ENCODE measurements at places on chromosomes 1 and 21. TPM values are rescaled to one million over a fixed set of nuclear protein-coding genes. Genes with fewer than 3 reads are reported as not detected.

NBPF6 gene
- total RNA-seq, result not detected

CTSE gene
- not detected for total RNA-seq

GJB4 gene
- not detected for total RNA-seq

REG4 gene
- total RNA-seq, result not detected

- no peak for DNase-seq
These were observed 27.7 kb downstream of the ERO1B start for GRCh38 chr1:236253918-236254637.

DNA sequence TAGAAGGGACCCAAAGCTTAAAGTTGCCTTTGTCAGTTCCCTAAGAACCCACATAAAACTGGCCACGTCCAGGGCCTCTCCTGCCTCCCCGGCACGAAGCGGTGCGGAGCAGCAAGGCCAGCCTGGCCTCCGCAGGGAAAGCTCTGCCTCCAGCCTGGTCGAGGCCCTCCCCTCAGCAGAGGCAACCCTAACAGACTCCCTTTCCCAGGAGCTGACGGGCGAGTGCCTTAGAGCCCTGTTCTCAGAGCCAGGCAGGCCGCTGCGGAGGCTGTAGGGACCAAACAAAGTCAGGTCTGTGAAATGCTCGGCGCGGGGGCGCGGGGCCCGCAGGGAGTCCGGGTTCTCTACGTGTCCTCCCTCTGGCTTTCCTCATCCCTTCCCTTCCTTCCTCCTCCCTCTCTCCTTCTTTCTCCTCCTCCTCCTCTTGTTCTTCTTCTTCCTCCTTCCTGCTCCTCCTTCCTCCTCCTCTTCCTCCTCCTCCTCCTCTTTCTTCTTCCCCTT is 40.7 kb downstream of the RIPK4 start:
- no peak for DNase-seq

GRCh38 chr1:8858888-8859706 is 19.4 kb downstream of the ENO1 start:
- DNase-seq, result no peak

- DNase-seq, result no peak
These were observed 28.3 kb upstream of the PCBP3 start for GRCh38 chr21:45615145-45615711.

GRCh38 chr1:31736675-31737074 is 27.5 kb downstream of the ADGRB2 start:
- no peak for DNase-seq

DNA sequence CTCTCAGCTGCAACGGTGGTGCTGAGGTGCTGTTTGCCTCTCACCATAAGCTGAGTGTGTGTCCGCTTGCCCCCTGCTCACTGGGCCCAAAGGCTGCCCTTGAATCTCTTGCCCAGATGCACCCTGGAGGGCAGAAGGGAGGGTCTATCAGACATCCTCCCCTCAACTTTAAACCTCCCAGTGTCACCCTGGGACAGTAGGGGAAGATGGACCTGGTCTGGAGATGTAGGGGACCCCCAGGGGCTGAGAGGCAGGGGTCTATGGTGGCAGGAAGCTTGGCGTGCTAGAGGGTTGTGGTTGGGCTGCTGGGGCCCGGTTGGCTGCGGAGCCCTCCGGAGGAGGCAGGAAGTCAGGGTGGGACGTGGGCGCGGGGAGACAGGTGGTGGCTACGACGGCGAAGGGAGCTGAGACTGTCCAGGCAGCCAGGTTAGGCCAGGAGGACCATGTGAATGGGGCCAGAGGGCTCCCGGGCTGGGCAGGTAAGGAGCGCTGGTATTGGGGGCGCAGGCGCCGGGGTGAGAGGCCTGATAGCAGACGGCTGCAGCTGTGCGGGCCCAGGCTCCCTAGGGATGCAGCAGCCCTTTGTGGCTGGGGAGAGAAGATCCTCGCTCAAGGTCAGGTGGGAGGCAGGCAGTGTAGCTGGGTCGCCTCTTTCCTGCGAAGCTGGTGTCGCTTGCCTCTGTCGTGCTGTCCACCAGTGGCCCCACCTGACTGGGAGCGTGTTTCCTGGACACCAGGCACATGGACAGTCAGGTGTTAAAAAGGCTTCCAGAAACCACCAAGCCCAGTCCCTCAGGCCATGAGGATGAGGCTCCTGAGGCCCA is at the start of gene LCK:
Gene LCK (plus strand): TSS at position 373 of the 824 bp plus-strand sequence. CDS start 23,065 bp downstream, outside the sequence.
- no peak for DNase-seq

DNA sequence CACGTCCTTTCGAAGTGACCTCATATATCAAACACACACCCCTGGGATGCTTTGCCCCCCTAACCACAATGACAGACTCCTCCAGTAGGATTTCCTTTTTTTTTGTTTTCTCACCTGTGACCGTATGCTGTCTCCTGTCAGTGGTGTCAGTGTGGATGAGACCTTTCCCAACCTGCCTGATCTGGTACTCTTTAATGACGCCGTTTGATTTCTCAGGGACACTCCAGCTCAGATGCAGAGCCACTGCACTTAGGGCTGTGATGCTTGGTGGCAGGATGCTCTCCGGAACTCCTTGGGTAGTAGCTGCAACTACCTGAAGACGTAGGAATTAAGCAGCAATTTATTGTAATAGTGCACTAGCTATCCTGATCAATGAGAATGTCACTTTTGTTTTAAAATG is 212.6 kb downstream of the KCTD3 start:
- no peak for DNase-seq

DNA sequence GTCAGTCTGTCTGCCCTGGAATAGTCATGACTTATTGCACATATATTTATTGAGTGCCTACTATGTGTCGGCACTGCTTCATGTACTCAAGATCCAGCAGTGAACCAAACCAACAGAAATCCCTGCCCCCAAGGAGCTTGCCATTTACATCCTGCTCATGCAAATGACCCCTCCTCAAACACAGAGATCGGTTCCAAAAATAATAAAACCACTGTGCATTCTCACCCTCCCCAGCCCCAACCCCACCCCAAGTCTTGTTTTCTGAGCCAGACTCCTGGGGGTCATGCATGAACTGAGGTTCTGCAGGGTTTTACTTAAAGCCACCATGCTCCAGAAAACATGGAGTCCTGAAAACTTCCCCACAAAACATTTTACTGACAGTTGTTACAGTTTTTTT is 61.9 kb downstream of the KIAA0040 start:
- no peak for DNase-seq

GRCh38 chr21:38798481-38798882 is 7.2 kb upstream of the ETS2 start:
- DNase-seq, result no peak

- DNase-seq, result no peak
These were observed 7.0 kb downstream of the LRRC3 start for GRCh38 chr21:44462086-44462833.

DNA sequence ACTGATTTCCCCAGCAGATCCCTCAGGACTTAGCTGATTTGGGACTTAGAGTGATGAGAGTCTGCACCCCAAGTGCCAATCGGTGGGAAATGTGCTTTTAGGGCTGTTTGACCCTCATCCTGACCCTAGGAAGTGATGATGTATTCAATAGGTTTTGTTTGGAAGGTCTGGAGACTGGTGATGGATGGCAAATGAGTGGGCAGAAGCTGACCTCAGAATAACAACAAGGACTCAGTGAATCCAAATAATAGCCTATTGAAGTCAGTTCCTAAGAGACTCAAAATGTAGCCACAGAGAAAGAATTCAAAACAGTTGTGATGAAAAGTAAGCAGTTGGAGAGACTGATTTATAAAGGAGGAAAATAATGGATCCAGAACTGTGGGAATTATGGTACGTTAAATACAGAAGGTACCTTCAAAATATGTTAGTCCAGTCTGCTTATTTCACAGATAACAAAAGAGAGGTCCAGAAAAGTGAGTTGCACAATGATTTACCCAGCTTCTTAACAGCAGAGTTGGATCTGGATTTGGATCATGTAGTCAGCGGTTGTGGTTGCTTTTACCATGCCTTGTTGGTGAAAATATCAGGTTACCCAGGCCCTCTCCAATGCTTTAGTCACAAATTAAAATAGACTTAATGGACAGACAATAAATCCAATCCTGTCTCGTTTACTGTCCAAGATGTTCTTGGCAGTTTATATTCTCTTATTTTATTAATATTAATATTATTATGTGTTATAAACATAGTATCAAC is 123.0 kb upstream of the PTBP2 start:
- DNase-seq, result no peak

DNA sequence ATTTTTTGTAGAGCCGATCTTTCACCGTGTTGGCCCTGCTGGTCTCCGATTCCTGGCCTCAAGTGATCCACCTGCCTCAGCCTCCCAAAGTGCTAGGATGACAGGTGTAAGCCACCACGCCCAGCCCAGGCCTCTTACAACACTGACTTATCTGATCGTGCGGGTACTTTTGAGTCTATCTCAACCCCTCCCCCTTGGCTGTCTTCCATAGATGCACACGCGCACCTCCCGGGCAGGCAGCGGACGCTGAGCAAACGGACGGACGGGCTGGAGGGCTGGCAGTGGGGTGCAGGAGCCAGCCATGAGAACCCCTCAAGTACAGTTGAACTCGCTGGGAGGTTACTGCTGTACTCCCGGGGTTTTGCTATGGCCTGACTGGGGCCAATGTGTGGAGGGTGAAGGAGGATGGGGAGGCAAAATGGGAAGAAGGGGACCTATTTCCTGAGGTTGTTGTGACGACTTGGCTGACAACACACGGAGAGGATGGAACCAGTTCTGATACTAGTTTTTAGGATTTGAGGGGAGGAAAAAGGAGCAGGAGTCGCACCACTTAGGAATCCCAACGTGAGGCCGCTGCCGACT is 959 bp downstream of the CD58 start:
- no peak for DNase-seq

- no peak for DNase-seq
These were observed 9.1 kb downstream of the GALNT2 start for GRCh38 chr1:230076121-230076520.

DNA sequence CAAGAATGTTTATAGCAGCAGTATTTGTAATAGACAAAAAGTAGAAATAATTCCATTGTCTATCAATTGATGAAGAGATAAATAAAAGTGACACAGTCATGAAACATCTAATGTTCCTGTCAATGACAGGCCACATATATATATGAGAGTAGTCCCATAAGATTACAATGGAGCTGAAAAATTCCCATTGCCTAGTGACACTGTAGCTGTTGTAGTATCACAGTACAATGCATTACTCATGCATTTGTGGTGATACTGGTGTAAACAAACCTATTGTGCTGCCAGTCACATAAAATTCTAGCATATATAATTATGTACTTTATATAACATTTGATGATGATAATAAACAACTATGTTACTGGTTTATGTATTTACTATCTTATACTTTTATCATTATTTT is 141.9 kb upstream of the LYPLAL1 start:
- DNase-seq, result no peak
